ENCODE measurements at places on chromosomes 2 and 18.
A peak's percentile ranks its signal among the peaks of the same experiment; 100 is the strongest.

- no peak for DNase-seq
Observed at GRCh38 chr2:46298522-46299353, 1.5 kb downstream of the EPAS1 start.

- DNase-seq = no peak
Observed at GRCh38 chr2:51846018-51846417, 814.1 kb upstream of the NRXN1 start.

DNA sequence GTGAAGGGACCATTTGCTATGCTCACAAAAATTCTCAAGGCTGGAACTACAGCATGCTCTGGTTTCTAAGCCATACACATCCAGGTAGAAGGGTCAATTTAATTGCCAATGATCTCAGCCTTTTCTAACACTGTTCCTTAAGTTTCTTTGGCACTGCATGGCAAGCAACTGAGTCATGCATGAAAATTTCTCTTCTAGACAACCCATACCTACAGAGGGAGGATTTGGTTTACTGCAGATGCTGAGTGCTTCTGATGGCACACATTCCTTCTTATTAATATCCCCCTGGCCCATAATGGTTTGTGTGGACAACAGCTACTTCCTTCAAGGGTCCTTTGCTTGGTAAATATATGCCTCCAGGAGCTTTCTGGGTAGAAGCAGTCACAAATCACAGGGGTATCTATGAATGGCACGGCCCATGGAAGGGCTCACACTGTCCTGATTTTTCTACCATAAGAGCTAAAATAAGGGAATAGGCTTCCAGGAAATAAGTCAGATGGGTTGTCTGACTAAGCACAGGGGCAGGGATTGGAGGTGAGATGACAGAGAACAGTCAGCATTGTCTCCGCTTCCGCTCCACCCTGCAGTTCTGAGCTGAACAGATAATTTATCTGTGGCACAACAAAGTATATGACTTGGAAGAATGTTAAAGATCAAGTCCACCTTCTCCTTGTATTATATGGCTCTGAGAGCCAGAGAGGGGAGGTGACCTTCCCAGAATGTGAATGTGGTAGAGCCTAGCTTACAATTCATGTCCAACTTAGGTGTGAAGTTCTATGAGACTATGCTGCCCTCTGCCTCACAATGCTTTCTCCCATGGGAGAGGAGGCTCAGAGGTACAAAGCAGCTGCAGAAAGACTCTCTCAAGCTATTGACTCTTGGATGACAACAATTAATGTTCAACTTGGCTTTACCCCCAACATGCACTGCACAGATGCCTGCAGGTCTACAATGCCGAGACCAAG lies 199.2 kb upstream of the TNP1 start:
- DNase-seq = no peak

DNA sequence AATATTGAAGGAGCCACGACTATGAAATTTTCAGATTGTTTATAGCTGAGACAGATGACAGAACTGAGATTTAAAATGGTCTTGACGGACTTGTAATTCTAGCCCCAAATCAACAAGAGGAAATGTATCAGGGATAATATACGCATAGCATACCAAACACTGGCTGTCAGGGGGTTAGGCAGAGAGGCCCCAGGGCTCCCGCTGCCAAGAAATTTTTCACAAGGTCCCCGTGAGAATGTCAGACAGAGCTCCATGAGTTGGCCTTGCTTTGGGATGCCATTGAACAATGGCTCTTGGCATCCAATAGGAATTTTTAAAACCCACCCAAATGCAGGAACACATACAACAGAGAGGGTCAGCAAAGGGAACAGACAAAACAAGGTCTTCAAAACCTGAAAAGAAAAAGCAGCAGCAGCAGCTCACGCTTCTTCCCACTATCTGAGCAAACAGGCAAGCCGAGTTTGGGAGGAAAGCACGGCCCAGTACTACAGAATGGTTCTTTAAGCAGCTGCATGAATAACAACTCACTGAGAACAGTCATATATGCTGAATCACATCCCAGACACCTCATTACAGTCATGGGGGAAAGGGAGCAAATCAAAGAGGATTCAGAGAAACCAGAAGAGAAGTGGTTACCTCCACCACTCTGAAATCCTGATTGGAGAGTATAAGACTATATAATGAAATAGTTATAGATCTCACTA lies 445.6 kb downstream of the RND3 start:
- DNase-seq = no peak

- DNase-seq = no peak
Observed at GRCh38 chr2:227661025-227661649, 5.5 kb upstream of the SCYGR5 start.

- no peak for DNase-seq
Observed at GRCh38 chr2:239274391-239275043, 126.3 kb downstream of the HDAC4 start.

GRCh38 chr2:170420961-170421687 lies 243.2 kb downstream of the MYO3B start:
- no peak for DNase-seq

DNA sequence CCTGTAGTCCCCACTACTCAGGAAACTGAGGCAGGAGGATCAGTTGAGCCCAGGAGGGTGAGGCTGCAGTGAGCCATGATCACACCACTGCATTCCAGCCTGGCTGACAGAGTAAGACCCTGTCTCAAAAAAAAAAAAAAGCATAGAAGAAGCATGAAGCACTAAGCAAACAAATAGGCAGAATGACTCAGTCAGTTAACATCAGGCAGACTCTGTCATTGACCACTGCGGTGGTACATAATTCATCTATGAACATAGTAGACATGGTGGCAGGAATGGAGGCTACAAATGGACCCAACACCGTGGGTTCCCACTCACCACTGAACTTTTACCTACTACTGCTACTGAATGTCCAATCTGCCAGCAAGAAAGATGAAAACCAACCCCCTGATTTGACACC lies 7.6 kb upstream of the ASXL2 start:
- no peak for DNase-seq

GRCh38 chr2:74162951-74163350 lies 15.2 kb upstream of the BOLA3 start:
- no peak for DNase-seq

DNA sequence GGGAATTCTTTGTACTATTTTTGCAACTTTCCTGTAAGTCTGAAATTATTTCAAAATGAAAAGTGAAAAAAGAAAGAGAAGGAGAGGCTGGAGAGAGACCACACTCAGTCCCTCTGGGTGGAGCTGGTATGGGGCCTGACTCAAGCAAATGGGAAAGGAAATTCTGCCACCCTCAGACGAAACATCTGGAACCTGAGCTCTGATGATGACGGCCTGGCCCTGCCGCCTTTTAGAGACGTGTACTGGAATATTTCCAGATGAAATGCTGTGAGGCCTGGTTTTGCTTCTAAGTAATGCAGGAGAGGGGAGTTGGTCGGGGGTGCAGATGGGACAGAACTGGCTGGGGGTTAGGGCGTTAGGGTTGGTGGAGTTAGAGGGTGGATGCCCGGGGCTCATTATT lies 57.4 kb upstream of the GLI2 start:
- DNase-seq = no peak

- DNase-seq = no peak
Observed at GRCh38 chr2:74919827-74920226, 38.6 kb upstream of the POLE4 start.

DNA sequence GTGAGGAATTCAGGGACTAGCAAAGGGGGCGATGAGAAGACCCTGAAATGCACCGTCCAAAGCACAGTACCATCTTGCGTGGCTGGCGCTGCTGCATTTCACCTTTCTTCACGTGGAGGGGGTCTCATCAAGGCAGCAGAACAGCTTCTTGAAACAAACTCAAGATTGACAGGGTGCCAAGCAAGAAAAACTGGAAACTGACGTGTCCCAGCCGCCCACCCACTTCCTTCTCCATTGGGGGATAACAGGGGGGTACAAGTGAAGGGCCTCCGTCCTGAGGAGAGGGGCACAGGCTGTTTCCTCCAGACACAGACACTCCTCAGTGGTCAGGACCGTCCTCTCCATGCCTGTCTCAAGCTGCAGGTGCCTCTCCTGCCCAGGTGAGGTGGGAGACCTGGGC lies 32.5 kb downstream of the HDAC4 start:
- no peak for DNase-seq

GRCh38 chr2:23617811-23618215 lies 232.8 kb downstream of the KLHL29 start:
- no peak for DNase-seq

DNA sequence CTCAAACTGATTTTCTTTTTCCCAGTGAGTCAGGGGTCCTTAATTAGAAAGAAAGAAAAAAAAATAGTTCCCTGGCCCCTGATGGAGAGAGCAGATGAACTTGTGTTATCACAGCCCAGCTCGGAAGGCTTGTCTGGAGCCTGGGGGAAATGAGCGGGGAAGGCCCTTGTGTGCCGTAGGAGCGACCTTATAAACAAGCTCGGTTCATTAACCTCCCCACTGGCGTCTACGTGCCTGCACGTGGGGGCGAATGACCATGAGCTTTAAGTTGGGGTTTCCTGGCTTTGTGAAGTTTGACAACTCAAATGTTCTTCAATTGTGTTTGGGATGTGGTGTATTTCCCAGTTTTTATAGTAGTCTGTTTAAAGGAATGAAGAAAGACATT lies 69.5 kb downstream of the EPAS1 start:
- DNase-seq = no peak

GRCh38 chr2:103402336-103402735 lies 640.5 kb downstream of the TMEM182 start:
- DNase-seq = no peak

DNA sequence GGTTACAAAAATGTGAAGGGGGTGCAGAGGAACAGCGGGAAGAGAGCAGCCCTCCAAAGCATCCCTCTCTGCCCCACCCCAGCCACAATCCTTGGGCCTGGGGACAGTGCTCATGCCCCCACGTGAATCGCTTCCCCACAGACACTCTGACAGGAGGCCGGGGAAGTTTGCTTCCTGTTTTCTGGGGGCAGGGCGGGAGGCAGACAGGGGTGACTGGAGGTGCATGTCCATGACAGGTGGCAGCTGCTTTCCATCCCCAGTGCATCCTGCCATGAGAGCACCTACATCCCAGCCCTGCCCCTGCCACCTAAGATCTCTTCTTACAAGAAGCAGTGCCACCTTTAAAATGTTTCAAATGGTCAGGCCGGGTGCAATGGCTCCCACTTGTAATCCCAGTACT lies 47.2 kb upstream of the UBE2F start:
- no peak for DNase-seq

DNA sequence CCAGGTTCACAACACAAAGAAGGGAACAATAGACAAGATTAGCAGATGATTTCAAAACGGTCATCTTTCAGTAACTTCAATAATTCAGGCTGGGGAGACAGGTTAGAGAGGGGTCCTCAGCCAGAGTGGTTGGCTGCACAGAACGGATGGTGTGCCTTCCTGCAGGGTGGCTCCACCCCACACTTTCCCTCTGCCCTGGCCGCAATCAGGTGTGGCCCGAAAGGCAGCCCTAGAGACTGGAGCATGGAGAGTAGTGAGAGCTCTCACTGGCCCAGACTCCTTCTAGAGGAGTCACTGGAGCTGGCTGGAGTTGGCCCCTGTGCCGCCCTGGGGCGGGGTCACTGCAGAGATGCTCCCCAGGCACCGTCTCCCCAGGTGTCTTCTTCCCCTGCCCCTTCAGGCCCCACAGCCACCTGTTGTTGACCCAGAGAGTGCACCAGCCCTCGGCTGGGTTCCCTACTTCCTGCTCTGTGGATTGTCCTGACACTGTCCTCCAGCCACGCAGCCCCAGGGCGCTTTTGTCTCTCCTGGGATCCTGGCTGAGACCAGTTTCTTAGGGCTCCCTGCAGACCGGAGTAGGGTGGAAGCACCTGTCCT lies 126.8 kb downstream of the PXDN start:
- no peak for DNase-seq

DNA sequence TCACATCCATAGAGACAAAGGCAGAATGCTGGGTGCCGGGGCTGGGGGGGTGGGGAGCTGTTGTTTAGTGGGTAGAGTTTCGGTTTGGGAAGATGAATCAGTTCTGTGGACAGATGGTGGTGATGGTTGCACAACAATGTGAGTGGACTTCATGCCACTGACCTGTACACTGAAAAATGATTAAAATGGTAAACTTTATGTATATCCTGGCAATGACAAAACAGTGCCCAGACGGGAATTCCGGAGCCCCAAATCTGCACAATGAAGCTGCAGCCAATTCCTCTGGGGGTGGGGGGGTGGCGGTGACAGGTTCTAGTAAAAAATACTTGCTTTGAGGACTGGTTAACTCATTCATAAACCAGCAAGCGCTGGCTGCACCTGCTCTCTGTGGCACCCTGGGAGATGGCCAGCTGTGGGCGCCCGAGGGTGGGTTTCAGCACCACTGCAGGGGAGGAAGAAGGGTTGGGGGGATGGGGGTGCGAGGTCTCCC lies 81.8 kb upstream of the HPCAL1 start:
- DNase-seq = peak; percentile 4

DNA sequence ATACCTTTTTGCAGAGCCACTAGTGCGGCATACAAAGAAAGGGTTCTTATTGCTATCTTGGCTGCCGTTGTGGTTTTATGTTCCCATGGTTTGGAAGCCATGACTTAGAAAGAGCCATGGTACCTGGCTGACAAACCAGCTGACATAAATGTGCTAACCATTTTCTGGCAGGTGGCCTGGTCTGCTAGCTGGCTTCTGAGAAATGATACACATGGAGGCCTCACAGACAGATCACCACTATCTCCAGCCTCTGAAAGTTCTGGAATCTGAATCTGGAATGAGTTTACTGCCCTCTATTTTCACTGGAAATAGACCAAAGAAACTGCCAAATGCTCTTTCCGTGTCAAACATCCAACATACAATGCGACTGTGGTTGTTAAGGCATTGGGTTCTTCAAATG lies 123.7 kb downstream of the QPCT start:
- no peak for DNase-seq

- DNase-seq = no peak
Observed at GRCh38 chr18:11665587-11665986, 23.5 kb upstream of the GNAL start.

DNA sequence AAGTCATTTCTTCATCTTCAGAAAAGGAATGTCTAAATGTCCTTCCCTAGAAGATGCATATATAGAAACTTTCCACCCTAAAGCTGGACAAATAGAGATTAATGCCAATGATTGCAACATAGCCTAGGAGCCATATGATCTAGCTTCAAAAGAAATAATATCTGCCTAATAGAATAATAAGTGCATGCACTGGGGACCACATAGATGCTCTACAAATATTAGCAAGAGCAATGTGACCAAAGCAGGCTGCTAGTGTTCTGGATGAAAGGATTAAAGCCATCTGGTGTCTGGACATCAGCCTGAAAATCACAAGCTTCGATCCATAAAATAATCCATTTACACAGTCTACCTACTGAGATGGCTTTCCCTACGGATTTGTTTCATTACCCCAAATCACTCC lies 280.1 kb upstream of the KLHL14 start:
- DNase-seq = no peak

- no peak for DNase-seq
Observed at GRCh38 chr2:102144128-102144527, 1.6 kb downstream of the IL1R1 start.

GRCh38 chr2:133685636-133686215 lies 117.5 kb upstream of the NCKAP5 start:
- no peak for DNase-seq

DNA sequence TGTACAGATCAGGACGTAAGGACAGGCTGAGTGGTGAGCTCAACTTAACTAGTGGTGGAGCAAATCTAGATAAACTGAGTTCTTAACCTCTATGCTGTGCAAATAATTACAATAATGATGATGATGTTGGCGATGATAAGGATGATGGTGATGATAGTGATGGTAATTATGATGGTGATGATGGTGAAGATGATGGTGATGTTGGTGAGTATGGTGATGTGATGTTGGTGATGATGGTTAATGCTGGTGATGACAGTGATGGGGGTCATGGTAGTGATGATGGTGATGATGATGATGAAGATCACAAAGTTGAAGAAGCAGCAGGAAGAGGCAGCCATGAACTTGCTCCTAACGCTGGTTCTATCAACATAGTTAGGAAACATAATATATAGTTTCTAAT lies 38.0 kb upstream of the IMP4 start:
- no peak for DNase-seq

Measured in BJ (cell line).